ENCODE measurements at places on chromosomes 5 and 9.

GRCh38 chr5:176153741-176154140, 84.5 kb upstream of the SIMC1 start:
- peak; percentile 66 for DNase-seq

DNA sequence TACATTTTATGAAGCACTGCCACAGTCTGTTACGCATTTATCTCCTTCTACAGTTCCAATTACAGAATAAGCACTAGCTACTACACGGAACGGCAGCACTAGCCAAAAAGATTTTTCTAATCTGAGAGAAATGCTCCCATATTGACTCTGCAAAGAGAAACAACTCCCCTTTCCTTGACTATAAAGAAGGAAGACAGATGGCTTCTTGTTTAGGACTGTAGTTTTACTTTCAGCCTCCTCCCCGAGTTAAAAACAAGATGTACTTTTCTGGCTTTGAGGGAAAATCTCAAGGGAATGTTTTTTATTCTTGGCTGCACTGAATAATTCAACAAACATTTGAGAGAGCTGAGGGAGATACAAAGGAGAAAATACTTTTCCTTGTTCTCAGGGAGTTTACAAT, 1.9 kb upstream of the SLC44A1 start:
- peak; percentile 75 for DNase-seq

GRCh38 chr5:96509316-96509715, 76.3 kb upstream of the PCSK1 start:
- peak; percentile 71 for DNase-seq

GRCh38 chr5:89120719-89121118, 237.7 kb upstream of the MEF2C start:
- peak; percentile 33 for DNase-seq

- DNase-seq = no peak
Observed at GRCh38 chr5:155822177-155822576, 504.8 kb upstream of the SGCD start.

- no peak for DNase-seq
Observed at GRCh38 chr9:93305497-93306020, 121.6 kb downstream of the WNK2 start.

DNA sequence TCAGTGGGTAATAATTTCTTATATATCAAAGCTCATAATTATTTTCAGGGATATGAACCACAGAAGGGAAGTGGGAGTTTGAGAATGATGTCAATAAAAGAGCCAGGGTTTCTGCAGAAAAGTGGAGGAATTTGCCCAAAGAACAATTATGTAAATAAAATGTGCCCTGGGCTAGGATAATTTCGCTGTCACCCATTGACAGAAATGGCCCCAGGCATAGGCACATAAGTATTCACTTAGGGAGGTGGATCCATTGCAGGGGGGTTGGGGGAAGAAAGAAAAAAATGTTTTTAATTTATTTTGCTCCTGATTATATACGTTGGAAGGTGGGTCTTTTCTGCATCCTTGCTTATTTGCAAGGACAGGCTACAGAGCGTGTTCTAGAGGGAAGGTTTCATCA, 135.1 kb upstream of the IRX2 start:
- DNase-seq = no peak

DNA sequence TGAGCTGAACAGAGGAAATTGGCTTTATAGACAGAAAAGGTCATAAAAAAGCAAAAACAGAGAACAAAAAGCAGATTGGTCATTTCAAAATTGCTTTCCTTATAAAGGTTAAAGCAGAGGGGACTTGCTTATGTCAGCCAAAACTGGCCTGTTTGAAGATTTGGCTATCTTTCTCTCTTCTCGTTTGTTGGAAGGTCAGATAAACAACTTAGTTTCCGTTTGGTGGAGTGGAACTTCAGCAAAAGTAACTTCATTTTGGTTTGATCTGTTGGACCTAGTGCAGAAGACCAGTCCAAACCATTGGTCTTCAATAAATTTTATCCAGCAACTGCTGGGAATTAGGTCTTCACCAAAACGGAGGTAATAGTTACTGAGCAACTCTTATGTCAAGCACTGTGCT, 45.1 kb upstream of the HMGCS1 start:
- no peak for DNase-seq

DNA sequence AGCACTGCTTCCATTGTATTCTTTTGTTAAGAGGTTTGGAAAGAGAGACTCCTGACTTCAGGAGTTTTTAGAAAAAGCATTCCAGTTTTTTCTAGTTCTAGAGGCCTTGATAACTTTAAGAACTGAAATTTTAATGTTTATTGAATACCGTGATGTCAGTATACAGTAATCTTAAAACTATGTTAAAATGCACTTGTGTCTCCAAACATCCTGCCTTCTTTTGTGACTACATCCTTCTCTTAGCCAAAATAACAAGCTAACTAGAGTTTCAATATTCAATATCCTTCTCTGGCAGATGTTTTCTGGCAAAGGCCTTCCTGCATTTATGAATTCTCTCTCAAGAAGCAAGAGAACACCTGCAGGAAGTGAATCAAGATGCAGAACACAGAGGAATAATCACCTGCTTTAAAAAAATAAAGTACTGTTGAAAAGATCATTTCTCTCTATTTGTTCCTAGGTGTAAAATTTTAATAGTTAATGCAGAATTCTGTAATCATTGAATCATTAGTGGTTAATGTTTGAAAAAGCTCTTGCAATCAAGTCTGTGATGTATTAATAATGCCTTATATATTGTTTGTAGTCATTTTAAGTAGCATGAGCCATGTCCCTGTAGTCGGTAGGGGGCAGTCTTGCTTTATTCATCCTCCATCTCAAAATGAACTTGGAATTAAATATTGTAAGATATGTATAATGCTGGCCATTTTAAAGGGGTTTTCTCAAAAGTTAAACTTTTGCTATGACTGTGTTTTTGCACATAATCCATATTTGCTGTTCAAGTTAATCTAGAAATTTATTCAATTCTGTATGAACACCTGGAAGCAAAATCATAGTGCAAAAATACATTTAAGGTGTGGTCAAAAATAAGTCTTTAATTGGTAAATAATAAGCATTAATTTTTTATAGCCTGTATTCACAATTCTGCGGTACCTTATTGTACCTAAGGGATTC, 43.1 kb downstream of the NDFIP1 start:
- peak; percentile 83 for DNase-seq

DNA sequence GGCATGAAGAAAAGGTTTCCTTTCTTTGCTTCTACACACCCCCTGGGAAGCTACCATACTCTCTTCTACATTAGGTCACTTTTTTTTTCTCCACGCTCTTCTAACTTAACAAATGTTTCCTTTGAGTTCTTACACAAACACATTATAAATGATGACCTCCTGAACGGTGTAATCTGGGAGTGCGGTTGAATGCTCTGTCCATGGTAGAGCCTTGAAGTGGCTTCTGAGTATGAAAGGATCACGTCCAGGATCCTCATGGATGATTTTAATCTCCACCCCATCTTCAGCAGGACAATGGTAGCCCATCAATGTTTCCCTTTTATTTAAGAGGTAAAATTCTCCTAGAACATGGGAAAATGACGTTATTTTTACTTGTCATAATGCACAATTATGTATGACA, 587.3 kb downstream of the SEMA5A start:
- no peak for DNase-seq

DNA sequence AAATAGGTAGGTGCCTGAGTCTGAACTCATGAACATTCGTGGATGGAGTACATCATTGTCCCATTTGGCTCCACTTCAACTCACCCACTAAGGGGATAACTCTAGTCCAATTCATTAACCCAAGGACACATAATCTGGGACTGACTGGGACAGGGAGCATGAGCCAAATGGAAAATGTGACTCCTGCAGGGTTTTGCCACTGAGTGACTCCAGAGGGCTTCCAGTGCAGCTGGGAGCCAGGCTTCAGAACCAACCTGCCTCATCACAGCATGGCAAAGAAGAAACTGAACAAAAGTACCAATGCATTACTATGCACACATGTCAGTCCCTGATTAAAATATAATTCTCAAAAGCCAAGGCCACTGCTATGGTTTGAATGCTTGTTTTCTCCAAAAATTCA, 159.7 kb upstream of the SNX2 start:
- no peak for DNase-seq

- DNase-seq = no peak
Observed at GRCh38 chr9:104795082-104795481, 31.2 kb downstream of the NIPSNAP3B start.

GRCh38 chr5:145941096-145941447, 4.7 kb downstream of the SH3RF2 start:
- DNase-seq = no peak

DNA sequence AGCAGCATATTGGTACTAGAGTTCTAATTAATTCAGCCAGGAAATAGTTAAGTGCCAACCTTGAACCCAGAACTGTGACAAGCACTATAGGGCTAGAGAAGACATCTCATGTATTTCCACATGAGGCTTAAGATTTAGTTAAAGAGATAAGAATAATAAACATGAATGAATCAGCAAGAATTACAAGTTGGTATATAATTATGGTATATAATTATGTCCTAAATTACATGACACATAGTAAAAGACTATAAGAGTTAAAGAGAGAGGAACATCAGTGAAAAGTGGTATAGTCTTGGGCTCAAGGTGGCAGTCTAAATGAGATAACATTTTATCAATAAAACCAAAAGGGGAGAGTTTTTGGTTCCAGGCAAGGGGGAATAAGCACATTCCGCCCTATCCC, 223.1 kb upstream of the NFIL3 start:
- no peak for DNase-seq

DNA sequence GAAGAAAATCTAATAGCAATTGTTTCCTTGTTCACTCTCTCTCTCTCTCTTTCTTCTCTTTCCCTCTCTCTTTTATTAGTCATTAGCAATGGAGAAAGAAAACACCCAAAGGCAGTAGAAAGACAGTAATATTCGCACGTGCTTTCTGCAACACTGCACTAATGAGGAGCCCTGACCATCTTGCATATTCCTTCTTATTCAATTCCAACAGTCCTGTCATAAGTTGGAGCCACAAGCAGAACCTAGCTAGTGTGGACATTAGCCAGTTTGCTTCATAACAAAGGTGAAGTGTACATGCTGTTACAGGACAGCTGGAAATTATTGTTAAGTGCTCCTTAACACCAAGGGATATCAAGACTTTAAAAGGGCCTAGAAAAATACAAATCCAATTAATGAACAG, 63.4 kb downstream of the TRIM32 start:
- no peak for DNase-seq

GRCh38 chr5:108339220-108339619, 42.7 kb downstream of the FBXL17 start:
- no peak for DNase-seq

DNA sequence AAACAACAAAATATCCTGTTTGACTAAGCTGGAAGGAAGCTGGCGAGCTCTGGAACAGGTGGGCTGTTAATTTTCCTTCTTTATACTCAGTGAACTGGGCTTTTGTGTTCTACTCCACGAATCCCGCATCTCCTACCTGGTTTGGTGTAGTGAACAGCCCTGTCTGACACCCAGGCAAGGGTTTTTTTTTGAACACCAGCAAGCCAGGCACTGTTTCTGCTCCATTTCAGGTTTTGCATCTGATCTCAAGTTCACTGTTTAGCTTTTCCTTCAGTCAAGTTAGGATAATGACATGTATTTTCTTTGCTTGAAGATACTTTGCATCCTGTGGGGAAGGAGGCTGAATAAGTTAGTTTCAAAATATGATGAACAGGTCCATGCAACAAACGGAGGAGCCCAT, 204.5 kb downstream of the SEMA6A start:
- DNase-seq = no peak

DNA sequence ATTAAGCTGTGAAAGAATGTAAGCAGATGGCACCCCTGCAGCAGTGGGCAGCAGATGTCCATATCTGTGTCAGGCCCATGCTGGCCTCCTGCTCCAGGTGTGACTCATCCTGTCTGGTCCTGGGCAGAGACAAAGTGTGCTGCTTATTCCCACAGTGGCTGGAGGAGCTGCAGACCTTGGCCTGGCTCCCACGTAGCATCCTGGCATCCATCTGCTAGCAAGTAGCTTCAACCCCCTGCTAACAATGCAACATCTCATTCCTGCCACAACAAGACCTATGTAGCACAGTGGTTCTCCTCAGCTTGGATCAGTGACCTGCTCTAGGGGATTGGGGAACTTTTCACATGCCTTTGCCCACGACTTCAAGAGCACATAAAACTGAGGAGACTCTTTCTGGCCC, 126.4 kb upstream of the SLC12A2 start:
- DNase-seq = peak; percentile 77

- DNase-seq = no peak
Observed at GRCh38 chr5:80894083-80894482, 66.1 kb upstream of the RASGRF2 start.

DNA sequence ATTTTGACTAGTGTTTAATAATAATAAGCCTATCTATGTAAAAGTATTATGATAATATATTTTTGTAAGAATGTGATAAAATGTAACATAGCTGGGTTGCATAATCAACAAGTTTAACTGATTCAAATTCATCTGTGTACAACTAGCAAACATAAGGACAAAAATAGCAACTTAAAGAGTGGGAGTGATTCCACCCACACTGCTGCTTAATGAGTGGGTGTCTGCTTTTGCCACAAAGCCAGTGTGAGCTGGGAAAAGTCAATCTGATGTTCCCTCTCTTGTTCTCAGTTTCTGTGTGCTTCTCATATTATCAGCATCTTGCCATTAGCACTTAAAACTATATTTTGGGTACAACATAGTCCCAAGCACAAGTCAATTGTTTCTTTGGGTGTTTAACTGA, 111.1 kb upstream of the DPYSL3 start:
- DNase-seq = no peak

DNA sequence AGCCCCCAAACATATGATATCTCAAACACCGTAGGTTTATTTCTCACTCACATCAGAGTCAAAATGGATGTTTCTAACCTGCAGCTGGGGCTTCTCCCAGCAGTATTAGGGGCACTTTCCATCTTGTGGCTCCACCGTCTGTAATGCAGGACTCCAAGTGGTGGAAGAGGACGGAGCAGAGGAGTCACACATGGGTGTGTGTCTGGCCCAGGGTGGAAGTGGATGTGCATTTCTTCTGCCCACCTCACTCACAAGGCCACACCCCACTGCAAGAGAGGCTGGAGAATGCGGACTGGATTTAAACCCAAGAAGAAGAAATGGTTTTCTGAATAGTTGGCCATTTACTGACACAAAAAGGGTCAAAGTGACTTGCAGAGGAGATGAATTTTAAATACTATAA, 13.9 kb downstream of the IL7R start:
- no peak for DNase-seq

GRCh38 chr5:64292611-64293215, 127.1 kb downstream of the RNF180 start:
- no peak for DNase-seq

DNA sequence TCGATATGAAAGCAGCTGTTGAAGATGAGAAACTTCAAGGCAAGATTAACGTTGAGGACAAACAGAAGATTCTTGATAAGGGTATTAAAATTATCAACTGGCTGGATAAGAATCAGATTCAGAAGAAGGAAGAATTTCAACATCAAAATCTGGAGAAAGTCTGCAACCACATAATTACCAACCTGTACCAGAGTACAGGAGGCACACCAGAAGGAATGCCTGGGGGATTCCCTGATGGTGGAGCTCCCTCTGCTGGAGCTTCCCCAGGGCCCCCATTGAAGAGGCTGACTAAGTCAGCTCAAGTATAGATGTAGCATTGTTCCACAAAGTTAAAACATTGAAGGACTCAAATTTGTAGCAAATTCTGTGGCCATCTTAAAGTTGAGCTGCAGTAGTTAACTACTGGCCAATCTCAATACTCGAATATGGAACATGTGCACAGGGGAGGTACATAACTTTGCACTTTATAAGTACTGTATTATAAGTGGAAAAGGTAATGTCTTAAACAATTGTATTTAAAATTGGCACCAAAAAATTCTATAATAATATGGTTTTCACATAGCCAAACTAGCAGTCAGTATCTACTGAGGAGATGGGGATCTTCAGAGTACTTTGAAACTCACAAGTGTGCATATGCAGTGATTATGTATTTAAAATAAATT, 237.5 kb downstream of the CHSY3 start:
- peak; percentile 56 for DNase-seq

- no peak for DNase-seq
Observed at GRCh38 chr9:72925126-72925789, 27.6 kb downstream of the ALDH1A1 start.

Data from fibroblast of mammary gland (primary cell).